ENCODE measurements at places on chromosomes 3 and 15. TPM values are rescaled to one million over a fixed set of nuclear protein-coding genes. Genes with fewer than 3 reads are reported as not detected.

Gene RRP9
- total RNA-seq = 8.5 TPM

Gene DOCK3
- not detected for total RNA-seq

Gene TRIM59
- total RNA-seq = 0.07 TPM

Gene CCDC54
- total RNA-seq = not detected

Gene IL17RB
- total RNA-seq = 27.3 TPM

Gene SLC24A1
- 1.7 TPM for total RNA-seq

Gene GALNT15
- total RNA-seq = 9.2 TPM

Gene TMEM207
- total RNA-seq = not detected

Gene NCBP2
- 20.0 TPM for total RNA-seq

GRCh38 chr3:51642462-51642861 is 28.6 kb upstream of the TEX264 start:
- no peak for DNase-seq

- DNase-seq = no peak
Observed at GRCh38 chr3:108301695-108302404, 5.5 kb downstream of the HHLA2 start.

GRCh38 chr3:151230646-151231045 is 27.6 kb upstream of the GPR171 start:
- no peak for DNase-seq

- no peak for DNase-seq
Observed at GRCh38 chr3:72702390-72702789, 145.9 kb downstream of the SHQ1 start.

DNA sequence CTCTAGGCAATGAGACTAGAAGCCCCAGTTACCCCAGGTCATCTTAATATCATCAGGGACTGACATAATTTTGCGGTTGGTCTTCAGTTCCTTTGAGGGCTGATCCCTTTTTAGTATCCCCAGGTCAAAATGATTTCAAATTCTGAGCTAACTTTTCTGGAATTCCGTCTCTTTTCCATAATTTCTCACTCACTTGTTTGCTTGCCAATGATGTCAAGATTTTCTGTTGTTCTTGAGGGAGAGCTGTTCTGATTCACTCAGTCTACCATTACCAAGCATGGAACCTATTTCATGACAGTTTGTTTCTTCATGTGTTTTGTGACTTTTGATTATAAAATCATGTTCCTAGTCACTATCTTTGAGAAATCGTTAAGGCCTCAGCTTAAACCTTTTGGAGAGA is 190.5 kb upstream of the LYSMD4 start:
- no peak for DNase-seq

DNA sequence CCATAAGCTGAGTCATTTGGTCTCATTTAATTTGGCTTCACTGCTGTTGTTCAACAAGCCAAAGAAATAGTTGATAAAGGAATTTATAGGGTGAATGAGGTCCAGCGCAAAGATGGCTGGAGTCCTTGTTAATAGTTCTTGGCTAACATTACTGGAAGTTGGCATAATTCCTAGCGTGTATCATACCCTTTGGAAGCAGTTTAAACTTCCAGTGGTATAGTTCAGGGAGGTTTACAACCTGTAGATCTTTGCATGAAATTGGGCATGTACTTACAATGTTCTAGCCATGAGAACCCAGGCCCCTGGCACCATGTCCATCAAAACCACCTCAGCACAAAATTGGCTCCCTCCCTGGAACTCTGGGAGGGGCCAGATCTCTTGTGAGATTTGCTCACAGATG is 380.8 kb downstream of the LRTM1 start:
- no peak for DNase-seq

GRCh38 chr3:53144446-53144845 is 14.2 kb upstream of the RFT1 start:
- DNase-seq = no peak

- no peak for DNase-seq
Observed at GRCh38 chr3:42685891-42686820, 819 bp downstream of the KLHL40 start.

GRCh38 chr3:2978977-2979732 is 131.0 kb downstream of the IL5RA start:
- no peak for DNase-seq

DNA sequence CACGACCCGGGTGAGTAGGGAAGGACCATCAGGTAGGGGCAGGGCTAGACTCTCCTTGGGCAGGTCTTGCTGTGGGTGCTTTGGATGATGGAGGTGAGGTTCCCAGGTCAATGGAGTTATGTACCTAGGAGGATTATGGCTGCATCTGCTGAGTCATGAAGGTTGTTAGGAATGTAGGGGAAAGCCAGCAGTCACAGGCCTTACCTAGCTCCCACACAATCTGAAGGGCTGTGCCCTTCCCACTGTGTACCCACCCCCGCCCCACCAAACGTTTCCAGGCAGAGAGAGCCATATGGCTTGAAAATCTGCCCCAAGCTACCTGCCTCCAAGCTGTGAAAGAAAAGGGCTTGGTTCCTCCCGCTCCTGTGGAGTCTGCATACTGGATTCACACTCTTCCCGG is 573.4 kb upstream of the DPPA4 start:
- no peak for DNase-seq

GRCh38 chr3:42735615-42736014 is 33.0 kb upstream of the HHATL start:
- no peak for DNase-seq

DNA sequence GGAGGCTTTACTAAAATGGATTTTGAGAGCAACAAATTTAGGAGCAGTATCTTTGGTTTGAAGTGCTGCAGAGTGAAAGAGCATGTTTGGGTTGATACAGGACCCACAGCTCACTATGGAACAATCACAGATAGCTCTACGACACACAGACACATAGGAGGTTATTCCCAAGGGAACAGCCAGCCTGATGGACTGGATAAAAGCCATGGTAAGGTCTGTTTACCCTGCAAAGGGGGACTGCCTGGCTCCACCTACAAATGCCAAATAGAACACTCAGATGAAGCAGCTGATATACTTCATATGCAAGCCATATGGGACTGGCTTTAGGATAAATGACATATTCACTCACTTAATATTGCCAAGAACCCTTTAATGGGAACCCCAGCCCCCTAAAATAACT is 75.4 kb downstream of the CDC25A start:
- DNase-seq = no peak

- no peak for DNase-seq
Observed at GRCh38 chr3:155407971-155408370, 114.5 kb upstream of the STRIT1 start.

DNA sequence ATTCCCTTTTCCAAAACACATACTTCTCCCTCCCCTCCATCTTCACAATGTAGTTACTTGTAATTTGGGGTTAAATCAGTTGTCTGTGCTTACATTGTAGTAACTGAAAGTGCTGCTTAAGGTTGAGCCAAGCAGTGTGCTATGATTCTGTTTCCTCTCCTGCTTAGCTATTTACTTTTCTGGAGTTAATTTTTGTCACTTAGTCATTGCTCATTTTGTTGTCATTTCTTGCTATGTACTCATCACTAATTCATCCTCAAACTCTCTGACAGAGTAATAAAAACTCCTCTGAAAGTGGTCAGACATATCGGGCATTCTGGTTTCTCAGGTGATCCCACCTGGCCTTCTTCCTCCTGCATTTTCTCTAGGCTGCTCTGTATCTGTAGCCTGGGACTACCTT is 80.7 kb downstream of the PPARG start:
- no peak for DNase-seq

All from right lobe of liver (tissue), 6 donors.